ENCODE measurements at places on chromosomes 11 and 22.
A peak's percentile ranks its signal among the peaks of the same experiment; 100 is the strongest.

GRCh38 chr11:134466610-134467567, 54.8 kb upstream of the B3GAT1 start:
- DNase-seq, result no peak

DNA sequence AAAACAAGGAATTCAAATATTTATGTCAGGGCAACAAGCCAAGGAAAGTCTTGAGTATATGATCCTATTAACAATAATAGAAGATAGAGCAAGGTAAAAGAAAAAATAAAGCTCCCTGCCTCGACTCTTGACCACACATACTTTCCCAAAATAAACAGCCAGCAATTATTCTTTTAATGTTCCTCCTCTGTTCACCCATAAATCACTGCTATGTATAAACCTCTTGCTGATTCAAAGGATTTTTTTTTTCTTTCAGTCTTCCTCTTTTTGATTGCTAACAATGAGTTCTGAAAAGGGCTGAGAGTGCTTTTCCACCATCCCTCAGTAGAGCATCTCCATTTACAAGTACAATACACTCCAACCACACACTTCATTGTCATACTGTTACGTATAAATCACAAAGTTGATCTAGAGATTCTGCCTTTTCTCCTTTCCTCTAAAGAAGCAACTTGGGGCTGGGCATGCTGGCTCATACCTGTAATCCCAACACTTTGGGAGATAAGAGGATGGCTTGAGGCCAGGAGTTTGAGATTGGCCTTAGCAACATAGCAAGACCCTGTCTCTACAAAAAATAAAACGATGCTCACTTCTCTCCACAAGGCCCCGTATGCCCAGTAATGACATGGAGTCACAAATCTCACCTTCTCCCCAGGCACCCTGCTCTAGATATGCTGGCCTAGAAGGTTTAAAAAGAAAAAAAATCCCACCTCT, 24.0 kb downstream of the RAB30 start:
- no peak for DNase-seq

DNA sequence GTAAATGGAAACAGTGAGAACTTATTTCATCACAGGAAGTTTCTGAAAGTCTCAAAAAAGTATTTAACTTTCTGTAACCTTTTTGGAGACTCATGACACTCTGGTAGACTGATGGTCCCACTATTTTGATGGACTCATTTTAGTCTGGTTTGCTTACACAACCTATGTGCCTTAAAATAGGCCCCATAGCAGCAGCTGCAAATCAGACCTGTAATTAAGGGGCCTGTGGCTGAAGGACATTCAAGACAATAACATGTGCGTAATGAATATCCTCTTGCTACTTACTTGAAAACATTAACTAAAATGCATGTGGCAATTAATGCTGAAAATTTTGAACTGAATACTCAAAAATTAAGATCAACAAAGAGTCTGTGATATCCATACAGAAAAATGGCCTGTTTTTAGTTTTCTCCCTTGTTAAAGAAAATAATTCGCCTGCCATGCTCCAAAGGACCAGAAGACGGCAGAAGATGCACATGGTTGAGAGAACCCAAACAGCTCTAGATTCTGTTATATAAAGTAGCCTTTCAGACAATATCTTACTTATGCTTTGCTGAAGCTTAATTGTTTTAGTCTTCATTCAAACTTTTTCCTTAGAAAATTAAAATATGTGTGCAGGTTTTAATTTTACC, 568.5 kb downstream of the KCNA4 start:
- peak; percentile 26 for DNase-seq

DNA sequence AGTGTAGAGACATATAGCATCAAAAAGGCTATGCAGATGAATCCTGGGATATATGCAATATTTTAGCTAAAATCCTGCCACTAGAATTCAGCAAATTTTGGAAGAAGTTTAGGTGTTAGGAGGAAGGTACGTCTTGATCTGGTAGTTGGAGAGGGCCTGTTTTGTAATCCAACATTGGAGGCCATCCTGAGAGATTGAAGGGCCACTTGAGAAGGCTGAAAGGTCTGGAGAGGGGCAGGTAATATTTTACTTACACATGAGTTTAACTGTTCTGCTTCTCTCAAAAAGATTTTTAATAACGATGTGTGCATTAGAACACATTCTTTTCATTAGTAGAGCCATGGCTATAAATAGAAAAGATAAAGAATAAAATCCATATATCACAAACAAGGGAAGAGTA, 422.1 kb downstream of the RAB38 start:
- DNase-seq, result no peak

DNA sequence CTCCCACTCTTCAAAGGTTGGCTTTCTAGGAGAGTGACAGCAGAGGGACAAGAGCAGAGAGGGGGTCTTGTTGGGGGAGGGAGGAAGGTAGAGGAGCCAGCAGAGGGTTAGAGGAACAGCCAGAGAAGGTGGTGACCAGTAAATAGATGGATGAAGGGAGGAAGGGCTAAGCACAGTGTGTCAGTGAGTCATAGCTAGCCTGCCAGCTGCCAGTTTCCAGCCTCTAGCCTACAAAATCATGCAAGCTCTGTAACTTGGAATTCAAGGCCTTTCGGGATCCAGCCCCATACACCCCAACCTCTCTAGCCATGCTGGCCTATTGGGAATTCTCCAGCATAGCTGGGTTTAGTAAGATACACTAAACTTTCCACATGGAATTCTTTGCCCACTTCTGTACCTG, 147.4 kb upstream of the TEAD1 start:
- DNase-seq, result peak; percentile 65

DNA sequence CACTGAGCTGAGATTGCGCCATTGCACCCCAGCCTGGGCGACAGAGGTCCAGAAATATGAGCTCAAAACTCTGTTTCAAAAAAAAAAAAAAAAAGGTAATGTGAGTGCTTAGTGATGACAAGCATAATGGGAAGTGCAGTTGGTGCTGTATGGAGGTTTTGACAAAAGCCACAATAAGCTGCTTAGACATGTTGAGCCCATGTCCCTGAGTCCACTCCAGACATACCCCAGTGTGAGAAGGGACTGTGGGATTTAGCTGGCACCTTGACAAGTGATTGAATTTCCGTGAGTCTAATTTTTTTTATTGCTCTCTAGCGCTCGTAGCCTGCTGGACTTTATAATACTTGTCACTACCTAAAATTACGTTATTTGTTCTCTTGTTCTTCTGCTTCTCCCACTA, 15.1 kb upstream of the LGR4 start:
- no peak for DNase-seq

DNA sequence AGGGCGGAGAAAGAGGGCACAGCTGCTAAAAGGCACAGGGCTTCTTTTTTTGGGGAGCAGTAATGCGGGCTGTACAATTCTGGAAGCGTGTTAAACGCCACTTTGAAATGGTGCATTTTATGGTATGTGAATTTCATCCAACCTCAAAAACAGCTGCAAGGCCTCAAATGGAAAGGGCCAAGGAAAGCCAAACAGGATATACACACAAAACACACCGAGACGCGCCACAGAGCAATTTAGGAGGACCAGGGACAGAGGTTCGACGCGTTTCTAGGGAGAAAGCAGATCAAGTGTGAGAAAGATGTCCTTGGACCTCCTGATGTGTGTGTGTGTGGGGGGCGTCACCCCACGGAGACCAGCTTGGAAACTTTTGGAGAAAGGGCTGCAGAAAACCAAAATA, 31.1 kb downstream of the TSPAN4 start:
- DNase-seq, result no peak

- DNase-seq, result no peak
Observed at GRCh38 chr11:124625504-124626168, 3.0 kb downstream of the TBRG1 start.

DNA sequence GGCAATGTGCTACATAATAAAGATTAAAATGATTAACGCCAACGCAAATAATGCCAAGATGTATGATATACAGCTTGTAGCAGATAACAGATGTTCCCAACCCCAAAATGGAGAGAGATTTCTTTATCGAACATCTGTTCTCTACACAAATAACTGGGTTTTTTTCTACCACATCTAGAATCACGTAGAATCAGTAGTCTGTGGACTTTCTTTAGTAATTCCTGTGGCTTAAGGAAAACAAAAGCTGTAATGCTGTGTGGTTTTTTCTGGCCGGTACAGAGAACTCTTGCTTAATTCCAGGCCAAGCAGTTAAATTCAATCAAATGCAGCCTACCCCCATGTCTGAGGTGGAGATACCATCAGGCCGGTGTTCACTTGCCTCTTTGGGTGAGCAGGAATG, 303.4 kb downstream of the FAT3 start:
- peak; percentile 5 for DNase-seq

DNA sequence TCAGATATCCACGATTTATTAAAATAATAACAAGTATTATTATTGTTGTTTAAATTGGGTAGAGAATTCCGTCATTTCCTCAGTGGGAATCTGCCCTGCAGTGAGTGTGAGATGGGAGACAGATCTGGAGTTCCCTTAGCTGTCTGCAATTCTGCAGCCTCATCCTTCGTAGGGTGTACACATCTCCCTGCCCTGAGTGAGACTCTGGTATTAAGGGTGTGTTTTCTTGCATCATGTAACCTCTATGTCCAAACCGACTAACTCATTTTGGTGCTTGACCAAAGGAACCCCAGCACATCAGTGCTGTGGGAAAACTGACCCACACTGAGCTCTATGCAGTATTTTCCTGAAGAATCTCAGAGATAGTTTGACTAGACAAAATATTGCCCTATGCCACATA, 157.6 kb downstream of the LDLRAD3 start:
- no peak for DNase-seq

DNA sequence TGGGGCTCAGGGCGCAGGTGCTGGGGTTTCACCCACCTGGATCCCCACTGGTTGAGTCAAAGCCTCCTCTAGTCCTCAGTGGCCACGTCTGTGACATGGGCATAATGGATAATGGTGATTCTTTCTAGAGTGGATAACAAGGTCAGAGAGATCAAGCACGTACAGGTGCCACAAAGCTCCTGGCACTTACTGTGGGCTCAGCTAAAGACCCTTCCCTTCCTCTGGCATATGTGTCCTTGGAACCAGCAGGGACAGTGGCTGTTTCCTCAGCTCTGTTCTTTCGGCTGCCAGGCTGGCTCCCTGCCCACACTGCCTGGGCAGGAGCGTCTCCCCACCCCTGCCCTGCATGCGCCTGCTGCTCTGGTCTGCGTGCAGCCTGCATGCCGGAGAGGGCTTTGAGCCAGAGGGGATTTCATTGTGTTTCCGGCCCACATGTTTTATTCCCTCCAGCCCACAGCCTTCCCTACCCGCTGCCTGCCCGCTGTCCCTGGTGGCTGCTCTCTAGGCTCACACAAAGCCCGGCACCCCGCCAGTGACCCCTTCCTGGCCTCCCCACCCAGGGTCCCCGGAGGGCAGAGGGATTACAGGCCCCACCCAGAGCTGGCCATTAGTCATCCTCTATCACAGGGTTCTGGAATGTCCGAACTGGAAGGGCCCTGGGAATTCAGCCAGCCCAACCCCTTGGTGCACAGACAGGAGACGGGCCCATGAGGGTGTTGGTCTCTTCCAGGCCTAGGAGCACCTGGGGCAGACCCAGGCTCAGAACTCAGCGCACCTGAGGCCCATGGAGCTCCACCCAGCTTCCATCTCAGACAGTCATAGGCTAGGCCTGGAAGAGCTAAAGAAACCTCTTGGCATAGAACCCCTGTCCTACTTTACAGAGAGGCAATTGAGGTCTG, 55.3 kb upstream of the GCAT start:
- DNase-seq, result peak; percentile 88

- DNase-seq, result no peak
Observed at GRCh38 chr11:84247926-84248325, 961.8 kb upstream of the CCDC90B start.

DNA sequence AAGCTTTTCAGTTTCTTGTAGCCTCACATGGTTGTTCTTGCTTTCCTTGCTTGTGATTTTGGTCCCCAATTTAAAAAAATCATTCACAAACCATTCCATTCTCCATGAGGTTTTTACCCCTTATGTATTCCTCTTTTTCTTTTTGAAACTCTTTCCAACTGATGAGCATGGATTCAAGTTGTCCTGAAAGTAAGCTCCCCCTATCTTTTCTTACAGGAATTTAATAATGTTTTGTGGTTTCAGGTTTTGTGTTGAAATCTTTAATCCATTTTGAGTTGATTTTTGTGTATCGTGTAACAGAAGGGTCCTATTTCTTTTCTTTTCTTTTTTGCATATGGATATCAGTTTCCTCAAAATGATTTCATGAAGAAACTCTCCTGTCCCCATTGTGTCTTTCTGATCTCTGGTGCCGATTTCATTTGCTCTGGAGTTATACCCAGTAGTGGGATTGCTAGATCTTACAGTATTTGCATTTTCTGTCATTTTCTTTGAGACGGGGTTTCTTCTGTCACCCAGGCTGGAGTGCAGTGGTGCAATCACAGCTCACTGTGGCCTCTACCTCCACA, 58.5 kb downstream of the LRRC74B start:
- no peak for DNase-seq

DNA sequence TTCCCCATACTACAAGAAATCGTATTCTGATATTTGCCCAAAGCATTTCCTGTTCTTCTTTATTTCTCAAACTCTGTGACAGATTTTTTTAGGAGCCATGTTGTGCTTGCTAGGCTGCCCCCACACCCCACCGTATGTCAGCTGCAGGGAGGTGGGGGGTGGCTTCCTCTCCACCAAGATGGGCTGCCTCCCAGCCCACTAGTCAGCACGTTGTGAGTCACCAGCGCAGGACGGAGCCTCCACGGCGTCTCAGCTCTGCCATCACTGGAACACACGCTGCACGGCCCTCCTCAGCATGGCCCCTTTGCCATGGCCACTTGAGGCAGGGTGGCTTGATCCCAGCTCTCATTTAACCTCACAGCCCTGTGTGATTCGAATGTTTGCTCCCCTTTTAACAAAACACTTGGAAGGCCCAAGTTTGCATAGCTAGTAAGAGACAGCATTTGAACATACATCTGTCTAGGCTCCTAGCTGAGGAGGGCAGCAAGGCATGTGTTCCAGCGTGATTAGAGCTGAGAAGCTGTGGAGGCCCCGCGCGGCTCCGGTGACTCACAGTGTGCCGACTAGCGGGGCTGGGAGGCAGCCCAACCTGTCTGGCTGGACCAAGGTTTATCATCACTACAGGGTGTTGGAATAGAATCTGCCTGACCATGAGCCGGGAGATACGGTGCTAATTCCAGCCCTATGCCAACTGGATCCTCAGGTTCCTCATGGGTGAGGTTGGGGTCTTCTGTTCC, 180.7 kb upstream of the NCAM1 start:
- no peak for DNase-seq

- no peak for DNase-seq
Observed at GRCh38 chr11:132590554-132590953, 941.7 kb downstream of the OPCML start.
